ACHN (cell line): ENCODE measurements at places on chromosomes 5 and 9.

DNA sequence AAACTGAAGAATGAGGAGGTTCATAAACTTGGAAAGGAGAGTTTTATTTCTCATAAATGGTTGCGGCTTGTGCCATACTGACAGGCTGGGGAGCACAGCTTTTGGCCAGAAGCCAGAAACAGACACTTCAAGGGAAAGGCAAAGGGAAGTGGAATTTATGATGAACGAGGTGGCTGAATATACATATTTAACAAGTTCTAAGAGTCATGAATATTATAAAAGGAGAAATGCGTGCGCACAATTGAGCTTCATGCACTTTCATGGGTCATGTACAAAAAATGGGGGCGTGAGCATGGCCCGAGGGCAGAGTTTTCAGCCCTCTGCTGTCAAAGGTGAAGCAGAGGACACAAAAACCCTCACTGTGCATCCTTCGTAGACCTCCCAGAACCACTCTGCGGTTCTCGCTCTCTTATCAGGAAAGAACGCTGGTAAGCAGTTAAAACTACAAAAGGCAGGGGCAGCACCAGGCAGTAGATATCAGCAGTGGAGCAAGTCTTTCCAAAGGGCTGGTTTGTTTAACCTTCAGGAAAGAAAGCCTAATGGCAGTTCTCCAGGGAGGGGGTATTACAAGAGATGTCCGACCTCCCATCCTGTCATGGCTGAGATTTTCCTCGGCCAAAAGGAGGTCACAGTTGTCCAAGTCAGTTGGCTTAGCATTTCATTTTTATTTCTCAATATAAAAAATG lies 29.0 kb downstream of the AUH start:
- DNase-seq, result no peak

- DNase-seq, result no peak
Measured at GRCh38 chr5:34487159-34487879, 168.8 kb upstream of the RAI14 start.

- no peak for DNase-seq
Measured at GRCh38 chr5:81783401-81783800, 32.5 kb upstream of the SSBP2 start.

- no peak for DNase-seq
Measured at GRCh38 chr9:129624947-129625346, 1.0 kb upstream of the NTMT1 start.

DNA sequence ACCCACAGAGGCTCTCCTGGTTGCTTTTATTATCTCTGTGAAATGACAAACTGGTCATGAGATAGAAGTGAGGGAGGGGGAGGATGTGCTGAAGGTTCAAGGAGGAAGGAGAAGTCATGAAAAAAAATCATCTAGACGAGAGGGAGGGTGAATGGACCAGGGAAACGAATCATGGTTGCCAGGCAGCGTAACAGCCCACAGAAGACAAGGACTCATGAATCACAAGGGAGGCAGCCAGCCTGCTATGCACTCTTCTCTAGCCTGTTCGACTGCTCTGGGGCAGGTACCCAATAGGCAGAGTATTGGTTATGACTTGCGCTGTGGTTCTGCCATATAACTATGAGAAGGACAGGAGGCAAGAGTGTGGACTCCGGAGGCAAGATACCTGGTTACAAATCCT lies 475.2 kb downstream of the CDK5RAP2 start:
- DNase-seq, result no peak

DNA sequence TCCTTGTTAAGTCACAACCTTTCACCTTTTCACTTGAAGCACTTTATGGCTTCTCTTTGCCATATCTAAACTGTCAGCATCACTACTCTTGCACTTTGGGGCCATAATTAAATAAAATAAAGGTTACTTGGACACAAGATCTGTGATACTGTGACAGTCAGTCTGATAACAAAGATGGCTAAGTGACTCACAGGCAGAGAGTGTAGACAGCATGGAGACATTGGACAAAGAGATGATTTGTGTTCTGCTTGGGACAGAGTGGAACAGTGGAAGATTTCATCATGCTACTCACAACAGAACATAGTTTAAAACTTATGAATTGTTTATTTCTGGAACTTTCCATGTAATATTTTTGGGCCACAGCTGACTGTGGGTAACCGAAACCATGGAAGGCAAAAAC lies 81.7 kb upstream of the SMC5 start:
- no peak for DNase-seq

GRCh38 chr5:79205965-79206364 lies 30.0 kb upstream of the JMY start:
- no peak for DNase-seq
